Stimulated activated CD4-positive, alpha-beta T cell treated with anti-CD3 and anti-CD28 coated beads, Interleukin-2, amount 100 ng/mL, for 4 hours (primary cell): ENCODE measurements at places on chromosomes 16 and 17.

GRCh38 chr17:54172096-54172984 lies 349.6 kb downstream of the KIF2B start:
- no peak for DNase-seq

- DNase-seq: no peak
These were observed 302.7 kb upstream of the PMFBP1 start for GRCh38 chr16:72474501-72475123.

GRCh38 chr17:17855976-17856375 lies 19.2 kb upstream of the SREBF1 start:
- DNase-seq: no peak

GRCh38 chr16:2471016-2471652 lies at the start of gene NTN3:
Gene NTN3, plus strand, starts transcription at chr16:2471297. Its CDS starts 405 bp downstream, at chr16:2471702.
- peak; percentile 15 for DNase-seq

DNA sequence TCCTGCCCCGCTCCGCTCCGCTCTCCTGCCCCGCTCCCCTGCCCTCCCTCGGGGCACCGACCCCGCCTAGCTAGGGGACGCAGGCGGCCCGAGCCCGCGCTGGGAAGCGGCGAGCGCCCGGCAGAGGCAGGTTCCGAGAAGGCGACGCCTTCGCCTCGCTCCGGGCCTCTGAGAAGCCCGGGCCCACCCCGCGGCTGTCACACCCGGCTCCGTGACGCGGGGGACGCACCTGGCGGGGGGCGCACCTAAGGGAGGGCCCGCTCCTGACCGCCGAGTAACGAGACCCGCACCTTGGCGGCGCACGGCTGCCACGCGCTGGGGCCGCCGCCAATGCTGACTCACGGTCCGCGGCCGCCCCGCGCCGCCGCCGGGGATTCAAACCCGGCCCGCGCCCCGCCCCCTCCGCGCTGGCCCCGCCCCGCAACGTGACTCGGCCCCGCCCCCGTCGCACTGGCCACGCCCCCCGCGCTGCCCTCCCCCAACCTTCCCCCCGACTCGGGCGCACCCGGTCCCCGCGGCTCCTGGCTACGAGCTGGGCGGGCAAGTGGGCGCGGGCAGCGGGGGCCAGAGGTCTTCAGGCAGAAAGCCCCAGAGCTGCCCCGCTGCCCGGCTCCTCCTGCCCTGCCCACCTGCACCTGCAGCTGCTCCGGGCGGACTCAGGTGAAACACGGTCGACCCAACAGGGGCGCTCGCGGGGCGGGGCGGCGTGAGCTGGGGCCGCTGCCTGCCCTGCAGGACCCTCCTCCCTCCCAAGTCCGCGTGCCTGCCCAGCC lies 27.8 kb downstream of the GNPTG start:
- DNase-seq: peak; percentile 60
